ENCODE measurements at places on chromosomes 7 and 10.
A peak's percentile ranks its signal among the peaks of the same experiment; 100 is the strongest.

DNA sequence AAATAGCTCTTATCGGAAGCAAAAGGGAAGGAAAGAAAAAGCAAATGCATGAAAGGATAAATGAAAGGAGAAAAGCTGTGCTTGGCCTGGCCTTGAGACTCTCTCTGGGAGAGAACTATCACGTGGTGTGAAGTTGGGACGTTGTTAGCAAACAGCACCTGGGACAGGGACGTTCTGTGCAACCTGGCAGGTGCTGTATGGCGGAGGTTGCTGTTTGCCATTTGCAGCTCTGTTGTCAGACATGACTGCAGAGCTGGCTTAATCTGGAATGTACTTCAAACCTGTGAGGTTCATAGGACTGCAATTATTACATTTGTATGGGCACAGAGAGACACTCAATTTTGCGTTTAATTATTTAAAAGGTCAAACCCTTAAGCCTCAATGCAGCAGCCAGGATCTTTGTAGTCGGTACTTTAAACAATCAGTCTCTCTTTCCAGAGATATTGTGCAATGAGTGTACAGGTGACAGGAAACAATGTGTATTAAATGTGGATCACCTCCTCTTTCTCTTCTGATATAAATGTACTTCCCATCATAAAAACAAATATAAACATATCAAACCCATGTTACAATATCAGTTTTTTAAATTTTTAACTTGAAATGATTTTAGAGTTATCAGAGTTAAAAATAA is 800.5 kb upstream of the KCND2 start:
- no peak for DNase-seq

DNA sequence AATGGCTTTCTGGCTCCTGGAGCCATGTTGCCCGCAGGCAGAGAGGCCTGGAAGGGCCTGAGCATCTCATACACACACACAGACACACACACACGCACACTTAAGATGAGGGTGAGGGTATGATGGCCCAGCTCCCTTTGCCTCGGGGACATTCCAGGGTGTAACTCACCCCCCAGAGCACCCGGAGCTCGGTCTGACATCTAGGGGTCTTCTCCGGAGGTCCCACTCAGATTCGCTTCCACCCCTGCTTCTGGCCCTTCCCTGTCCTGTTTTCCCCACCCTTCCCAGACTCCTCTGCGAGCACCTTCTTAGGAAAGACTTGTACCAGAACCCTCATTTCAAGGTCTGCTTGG is 304.4 kb downstream of the GRID1 start:
- no peak for DNase-seq

GRCh38 chr10:7042419-7043054 is 368.3 kb downstream of the SFMBT2 start:
- no peak for DNase-seq

DNA sequence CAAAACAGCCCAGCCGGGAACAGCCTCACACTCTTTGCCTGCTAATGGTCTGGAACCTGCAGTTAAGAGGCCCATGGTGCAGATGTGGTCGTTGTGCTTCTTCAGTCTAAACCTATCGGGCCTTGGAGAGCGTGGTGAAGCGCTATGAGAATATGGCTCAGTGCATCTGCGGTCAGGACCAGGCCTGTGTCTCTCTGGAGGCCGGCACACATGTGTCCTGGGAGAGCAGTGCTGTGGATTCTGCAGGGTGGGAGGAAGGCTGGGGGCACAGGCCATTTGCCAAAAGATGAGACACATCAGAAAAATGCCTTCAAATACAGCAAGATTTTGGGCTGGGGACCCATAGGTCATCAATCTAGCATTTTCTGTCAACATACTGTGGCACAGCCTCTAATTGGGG is 231.5 kb upstream of the GLI3 start:
- no peak for DNase-seq

GRCh38 chr7:157507987-157508386 is 171.2 kb downstream of the DNAJB6 start:
- no peak for DNase-seq

- no peak for DNase-seq
These were observed 388.7 kb upstream of the GHITM start for GRCh38 chr10:83750604-83751003.

GRCh38 chr10:129892548-129893052 is 71.5 kb downstream of the EBF3 start:
- no peak for DNase-seq

- no peak for DNase-seq
These were observed 416.3 kb upstream of the COBL start for GRCh38 chr7:51732951-51733350.

DNA sequence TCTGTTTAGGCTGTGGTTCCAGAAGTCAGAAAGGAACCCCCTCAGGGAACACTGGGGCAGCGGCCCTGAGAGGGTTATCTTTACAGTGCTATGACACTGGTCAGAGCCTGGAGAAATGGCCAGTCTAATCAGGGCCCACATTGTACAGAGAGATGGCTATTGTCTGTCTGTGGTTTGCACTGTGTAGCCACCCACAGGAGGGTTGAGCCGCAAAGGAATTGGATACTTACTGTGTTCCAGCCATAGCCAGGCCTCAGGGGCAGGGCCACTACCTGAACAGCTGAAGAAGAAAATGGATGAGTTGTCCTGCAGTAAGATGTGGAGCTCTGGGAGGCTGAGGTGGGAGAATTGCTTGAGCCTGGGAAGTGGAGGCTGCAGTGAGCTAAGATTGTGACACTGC is 47.5 kb upstream of the PODXL start:
- DNase-seq = no peak

DNA sequence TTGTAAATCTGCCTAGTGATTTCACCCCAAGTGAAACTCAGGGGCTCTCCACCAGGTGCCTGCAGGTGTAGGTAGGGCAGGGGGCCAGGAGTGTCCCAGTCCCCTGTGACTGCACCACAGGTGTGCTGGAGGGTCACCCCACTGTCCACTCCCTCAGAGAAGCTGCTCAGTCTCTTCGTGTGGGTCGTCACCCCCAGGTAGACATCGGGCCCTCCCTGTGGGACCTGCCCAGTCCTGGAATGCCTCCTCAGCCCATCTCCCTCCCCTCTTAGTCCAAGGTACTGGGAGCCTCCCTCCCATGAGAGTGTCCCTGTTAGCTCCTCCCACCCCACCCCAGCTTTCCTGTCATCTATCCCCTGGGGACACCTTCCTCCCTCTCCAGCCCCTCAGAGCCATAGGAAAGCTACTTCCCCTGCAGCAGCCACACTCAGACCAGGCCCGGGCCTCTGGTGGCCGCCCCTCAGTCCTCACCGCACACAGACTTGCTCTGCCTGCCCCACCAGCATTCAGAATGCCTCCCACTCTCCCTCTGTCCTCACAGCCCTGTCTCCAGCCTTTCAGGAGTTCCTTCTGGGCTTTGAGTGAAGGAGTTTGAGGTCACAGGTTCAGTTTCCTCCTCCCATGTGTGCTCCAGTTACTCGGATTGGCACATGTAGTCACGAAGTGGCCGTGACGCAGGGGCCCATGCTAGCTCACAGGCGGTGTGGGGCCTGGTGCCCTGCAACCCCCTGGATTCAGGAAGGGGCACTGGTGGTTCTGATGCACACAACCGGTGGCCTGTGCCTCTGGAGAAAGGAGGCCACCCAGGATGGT is 5.1 kb downstream of the ALOX5 start:
- DNase-seq = no peak

- DNase-seq = no peak
These were observed 452.6 kb upstream of the ZMIZ1 start for GRCh38 chr10:78616125-78616695.

DNA sequence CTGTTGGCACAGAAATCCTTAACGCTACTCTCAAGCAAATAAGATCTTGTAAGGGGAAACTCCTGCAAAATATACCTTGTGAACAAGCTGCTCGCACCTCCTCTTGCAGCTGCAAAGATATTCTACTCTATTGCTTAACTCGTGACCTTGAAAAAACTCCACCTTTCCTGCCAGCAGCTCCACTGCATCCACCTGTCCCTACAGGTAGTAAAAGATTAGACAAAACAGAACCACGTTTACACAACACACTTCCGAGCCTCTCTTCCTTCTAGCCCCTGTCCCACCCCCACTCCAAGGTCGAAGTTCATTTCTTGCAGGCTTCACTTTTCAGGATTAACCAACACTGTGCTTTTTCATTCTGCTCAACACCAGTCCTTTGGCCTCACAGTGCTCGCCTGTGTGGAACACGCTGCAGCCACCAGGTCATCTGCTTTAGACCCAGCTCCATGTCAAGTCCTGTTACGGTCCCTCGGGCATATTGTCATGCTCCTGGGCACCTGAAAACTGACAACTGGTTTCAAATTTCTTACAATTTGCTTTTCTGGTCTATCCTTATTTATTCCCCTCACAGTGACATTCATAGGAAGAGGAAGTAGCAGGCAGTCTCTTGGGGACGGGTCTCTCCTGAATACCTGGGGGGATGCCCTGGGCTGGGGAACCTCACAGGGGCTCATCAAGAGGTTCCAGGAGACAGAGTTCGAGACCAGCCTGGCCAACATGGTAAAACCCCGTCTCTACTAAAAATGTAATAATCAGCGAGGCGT is 165.8 kb upstream of the KLF14 start:
- DNase-seq = no peak

GRCh38 chr7:151244196-151244840 is 4.2 kb downstream of the SMARCD3 start:
- peak; percentile 87 for DNase-seq

- peak; percentile 26 for DNase-seq
These were observed 47.7 kb downstream of the LYZL2 start for GRCh38 chr10:30581779-30582380.

- DNase-seq = no peak
These were observed 25.8 kb downstream of the DOCK1 start for GRCh38 chr10:126930883-126931503.

- DNase-seq = no peak
These were observed 68.8 kb upstream of the MTPN start for GRCh38 chr7:136045992-136046391.

DNA sequence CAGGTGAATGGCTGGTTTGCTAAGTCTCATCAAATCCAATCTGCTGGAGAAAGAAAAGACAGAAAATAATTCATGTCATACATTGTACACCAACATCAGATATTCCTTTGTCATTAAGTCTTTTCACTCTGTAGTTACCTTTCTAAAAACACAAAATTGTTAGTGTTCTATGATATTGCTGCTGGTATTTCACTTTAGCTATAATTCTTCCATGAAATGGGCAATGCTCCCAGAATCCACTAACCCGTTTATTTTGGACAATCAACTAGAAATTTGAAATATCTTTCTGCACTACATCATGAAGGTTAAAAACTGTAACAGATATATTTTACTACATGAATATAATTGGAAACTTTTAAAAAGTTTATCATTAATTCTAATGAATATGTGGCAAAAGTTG is 181.3 kb downstream of the C7orf25 start:
- no peak for DNase-seq

DNA sequence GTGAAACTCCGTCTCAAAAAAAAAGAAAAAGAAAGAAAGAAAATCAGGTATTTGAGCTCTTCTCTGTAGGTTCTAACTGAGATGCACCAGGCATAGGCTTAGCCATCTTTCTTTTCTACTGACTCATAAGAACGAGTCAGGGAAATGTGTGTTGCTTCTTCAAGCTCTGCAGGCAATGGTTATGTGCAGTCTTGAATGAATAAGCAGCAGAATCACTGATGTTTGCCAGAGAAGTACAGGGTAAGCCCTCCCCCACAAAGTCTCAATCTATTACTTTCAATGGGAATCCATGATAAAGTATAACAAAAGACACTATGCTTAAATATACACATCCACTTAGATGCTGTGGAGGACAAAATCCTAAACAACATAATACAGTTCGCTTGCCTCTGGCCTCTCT is 239.2 kb downstream of the PARD3 start:
- DNase-seq = peak; percentile 10

DNA sequence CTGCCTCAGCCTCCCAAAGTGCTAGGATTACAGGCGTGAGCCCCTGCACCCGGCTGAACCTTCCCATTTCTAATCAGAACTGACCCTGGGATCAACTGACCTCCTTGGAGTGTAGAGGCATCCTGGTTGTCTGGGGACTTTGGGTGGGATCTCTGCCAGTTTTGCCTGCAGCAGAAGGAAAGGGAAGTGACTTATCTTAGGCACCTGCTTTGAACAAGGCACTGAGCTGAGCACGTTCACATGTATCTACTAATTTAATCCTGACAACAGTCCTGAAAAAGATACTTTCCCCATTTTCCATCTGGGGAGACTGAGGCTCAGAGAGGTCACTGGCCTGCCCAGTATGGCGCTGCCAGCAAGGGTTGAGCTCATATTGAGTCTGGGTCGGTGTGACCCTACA is 153.4 kb downstream of the CUX1 start:
- DNase-seq = no peak

DNA sequence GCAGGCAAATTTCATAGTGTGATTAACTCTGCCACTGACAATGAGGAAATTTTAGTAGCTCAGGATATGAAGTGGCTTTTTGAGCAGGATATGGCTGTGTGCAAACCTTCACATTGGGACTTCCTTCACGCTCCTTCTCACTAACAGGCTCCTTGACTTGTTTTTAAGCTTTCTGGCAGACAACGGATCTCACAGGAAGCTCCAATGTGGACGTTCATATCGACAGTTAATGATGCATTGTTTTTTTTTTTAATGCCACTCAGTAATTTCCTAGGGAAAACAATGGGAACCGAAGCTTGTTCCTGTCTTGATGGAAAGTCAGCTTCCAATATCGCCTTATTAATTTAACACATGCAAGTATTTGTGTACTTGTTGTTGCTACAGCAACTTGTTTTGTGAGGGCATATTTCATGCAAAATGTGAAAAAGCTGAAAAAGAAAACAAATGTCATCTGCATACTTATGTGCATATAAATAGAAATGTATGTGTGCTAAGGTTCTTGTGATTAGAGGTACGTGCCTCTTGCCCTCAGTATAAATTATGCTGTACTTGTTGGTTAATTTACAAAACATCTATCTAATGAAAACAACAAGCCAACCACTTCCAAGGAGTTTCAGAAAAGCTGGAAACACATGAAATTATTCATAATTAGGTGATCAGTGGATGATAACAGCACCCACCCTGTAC is 84.7 kb downstream of the NRP1 start:
- no peak for DNase-seq

- no peak for DNase-seq
These were observed 19.7 kb downstream of the TRUB1 start for GRCh38 chr10:114957673-114958072.

DNA sequence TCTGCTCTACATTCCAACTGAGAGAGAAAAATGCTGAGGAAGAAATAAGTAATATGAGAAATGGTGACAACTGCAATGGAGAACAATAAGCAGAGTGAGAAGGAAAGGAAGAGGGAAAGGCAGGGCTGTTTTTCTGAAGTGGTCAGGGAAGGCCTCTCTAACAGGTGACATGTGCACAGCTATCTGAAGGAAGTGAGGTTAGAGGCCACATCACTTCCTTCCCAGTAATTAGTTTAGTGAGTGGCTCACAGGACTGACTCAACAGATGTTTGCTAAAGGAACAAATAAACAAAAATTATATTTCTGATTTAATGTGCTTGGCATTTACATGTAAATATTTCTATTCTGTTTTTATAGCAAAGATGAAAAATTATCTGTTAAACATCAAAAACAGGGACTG is 77.9 kb downstream of the ARHGAP21 start:
- no peak for DNase-seq

- DNase-seq = no peak
These were observed 230.3 kb upstream of the GHITM start for GRCh38 chr10:83909001-83909400.

GRCh38 chr10:14448197-14448990 is 117.7 kb upstream of the FRMD4A start:
- DNase-seq = no peak

Data from H54 (cell line).